NCI-H187 treated with DMSO at 0.1 percent for 48 hours (cell line): ENCODE measurements at places on chromosomes 1 and 21.

DNA sequence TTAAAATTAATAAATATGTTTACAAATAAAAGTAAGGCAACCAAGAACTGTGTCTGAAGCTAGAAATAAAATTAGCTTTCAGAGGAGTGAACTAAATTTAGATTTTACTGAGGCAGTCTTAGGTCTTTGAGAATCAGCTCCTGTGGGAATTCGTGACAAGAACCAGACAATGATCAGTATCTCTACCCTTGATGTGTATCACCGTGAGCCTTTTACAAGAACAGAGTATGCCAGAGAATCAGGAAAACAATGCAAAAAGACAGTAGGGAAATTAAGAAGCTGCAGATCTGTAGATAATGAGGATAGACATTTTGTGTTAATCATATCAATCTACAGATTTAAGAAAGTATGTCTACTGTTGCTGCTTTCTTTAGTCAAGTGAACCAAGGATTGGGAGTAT lies 351.0 kb downstream of the COL11A1 start:
- no peak for DNase-seq

GRCh38 chr1:78370356-78370755 lies 120.4 kb upstream of the PTGFR start:
- no peak for DNase-seq

DNA sequence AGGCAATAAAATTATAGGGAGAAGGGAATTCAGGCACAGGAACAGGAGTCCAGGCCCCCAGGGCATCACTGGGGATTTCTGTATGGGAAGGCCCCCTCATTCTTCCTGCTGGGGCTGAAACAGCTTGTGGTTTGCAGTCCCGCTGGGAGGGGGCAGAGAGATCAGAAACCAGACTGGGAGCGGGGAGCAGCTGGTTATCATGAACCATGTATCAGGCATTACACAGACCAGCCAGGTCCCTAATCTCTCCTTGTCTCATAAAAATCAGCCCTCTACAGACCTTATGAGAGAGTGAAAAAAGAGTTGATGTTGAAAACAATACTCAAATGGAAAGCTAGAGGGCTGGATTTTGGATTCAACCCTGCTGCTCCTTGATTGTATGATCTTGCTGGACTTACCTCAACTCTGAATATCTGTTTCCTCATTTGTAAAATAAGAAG lies 93.4 kb upstream of the F3 start:
- no peak for DNase-seq

DNA sequence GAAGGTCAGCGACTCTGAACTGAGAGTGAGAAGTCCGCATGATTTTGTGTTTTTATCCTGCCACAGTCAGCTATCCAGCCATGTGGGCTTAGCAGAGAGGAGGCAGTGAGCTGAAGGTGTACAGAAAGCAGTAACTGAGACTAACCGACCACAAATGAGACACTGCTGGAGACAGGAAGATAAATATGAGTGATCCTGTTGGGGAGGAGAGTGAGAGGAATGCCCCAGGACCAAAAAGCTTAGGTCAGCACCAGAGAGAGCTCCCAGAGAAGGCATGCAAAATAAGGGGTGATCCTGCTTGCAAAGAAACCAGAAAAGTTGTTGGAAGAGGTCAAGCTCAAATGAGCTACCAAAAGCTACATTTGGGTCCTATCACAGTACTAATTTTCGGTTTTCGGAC lies 63.7 kb downstream of the HLCS start:
- no peak for DNase-seq

GRCh38 chr1:81585371-81585770 lies 215.4 kb upstream of the ADGRL2 start:
- no peak for DNase-seq

GRCh38 chr1:224430511-224431113 lies 4.0 kb downstream of the WDR26 start:
- DNase-seq, result no peak

DNA sequence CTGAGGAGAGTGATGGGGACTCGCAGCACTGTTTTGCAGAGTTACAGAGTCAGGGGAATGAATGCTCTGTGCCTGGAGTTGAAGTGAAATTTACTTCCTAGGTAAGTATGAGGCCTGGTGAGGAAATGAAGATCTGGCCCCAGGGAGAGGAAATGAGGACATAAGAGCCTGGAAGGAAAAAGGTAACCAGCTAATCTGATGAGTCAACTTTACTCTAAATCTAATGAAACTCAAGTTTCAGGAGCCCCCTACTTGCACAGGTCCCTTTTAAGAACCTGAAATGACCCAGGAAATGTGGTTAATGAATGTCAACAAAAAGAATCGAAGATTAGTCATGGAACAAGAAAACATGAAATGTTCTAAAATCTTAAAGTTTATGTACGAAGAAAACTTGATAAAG lies 599.0 kb downstream of the AGBL4 start:
- DNase-seq, result no peak

- DNase-seq, result no peak
Measured at GRCh38 chr1:14742181-14742980, 143.9 kb downstream of the KAZN start.

- no peak for DNase-seq
Measured at GRCh38 chr1:79667848-79668696, 661.5 kb upstream of the ADGRL4 start.

DNA sequence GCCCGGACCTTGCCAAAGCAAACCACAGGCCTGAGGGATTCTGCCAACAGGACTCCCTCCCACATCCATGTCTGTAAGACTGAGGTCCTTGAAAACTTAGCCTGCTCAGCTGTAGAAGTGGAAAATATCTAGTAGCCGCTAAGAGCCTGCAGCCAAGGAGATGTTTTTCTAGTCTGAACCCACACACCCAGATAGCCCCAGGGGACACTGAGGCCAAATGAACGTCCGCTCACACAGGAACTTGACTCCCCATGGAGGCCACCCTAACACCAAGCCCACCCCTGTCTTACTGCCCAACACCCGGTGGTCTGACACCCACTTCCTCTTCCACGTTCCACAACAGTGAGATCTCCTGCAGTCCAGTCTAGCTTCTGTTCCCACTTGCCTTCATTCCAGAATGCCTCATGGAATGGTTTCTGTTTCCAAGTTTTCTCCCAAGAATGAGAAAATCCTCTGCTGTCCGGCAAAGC lies 174.8 kb downstream of the PLPP3 start:
- no peak for DNase-seq

DNA sequence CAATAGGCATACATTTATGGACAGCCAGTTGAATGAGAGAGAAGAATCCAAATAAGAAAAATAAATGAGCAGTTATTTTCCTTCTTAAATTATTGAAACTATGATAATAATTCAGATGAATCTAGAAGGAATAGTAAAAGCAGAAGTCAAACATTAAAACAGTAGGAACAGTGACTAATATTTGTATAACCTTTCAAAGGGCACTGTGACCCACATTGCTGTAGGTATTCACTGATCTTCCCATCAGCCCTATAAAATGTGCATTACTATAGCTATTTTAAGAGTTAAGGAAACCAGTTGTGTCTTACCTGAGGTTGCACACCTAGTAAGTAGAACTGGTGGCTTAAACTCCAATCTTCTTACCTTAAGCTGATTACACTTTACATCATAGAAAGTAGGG lies 102.8 kb upstream of the ARTN start:
- DNase-seq, result no peak

DNA sequence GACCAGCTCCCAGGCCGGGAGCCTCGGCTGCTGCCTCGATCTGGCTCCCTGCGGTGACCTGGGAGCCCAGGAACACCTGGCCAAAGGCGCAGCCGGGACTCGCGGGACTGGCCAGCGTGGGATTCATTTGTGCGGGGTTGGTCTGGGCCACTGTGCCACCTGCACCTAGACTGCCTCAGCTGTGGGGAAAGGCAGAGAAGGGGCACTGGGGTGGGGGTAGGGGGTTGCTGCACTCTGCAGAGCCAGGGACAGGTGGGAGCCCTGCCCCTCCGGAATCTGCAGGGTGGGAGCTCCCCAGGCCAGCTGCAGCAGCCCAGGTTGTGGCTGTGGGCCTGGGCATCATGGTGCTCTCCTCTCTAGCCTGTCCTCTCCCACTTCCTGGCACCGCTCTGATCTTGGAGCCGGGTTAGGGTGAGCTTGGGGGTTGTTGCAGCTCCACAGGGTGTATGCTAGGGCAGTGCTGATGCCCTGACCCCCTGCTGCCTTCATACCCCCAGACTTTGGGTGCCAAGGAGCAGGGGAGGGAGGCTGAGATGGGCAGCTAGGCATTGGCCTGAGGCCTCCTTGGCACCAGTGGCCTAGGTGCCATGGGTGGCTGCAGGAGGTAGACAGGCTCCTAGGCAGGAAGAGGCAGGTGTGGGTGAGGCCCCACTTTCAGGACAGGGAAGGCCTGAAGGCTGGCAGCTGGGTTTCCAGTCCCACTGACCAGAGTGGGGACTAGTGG lies 57.5 kb upstream of the ETV3 start:
- DNase-seq, result no peak

DNA sequence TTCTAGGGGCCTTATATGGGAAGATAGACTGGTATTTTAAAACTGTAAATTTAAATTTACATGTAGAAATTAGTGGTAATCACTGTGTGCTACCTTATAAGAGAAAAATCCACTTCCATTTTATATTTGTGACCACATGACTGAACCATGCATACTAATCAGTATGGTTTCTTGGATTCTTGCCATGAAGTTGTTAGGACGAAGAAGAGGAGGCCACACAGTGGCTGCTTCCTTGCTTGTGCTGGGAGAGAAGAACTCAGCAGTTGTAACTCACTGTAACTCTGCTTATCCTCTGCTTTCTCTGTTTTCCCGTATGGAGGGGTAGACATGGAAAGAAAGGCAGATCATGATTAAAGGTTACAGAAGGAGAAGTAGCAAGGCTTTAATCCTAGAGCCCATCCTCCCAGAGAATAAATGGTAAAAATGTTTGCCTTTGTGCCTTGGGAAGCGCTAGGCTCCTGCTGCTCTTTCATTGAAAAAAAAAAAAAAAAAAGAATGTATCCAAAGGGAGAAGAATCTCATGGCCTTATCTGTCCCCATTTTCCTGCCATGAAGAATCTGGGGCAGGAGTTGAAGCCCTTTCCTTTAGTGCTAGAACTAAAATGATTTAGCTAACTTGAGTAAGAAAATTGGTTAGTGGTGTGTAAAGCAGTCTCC lies 32.4 kb downstream of the KCTD3 start:
- DNase-seq, result no peak

GRCh38 chr1:179781962-179782361 lies 38.9 kb downstream of the FAM163A start:
- DNase-seq, result no peak

DNA sequence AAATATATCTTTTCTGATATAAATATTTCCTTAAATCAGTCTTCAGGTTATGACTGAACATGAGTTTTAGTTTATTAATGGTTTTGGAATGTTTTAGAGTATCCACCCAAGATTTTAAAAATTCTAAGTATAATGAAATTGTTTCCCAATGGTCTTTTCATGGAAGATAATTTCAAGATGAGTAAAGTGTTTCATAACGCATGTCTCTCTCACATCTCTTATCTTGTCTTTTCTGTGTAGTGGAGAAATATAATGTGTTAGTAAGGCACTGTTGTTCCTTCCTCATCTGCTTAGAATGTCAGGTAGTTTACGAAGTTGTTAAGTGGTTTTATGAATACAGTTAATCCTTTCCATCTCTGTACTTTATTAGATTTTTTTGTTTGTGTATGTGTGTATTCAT lies 49.6 kb downstream of the PLA2G4A start:
- DNase-seq, result no peak

DNA sequence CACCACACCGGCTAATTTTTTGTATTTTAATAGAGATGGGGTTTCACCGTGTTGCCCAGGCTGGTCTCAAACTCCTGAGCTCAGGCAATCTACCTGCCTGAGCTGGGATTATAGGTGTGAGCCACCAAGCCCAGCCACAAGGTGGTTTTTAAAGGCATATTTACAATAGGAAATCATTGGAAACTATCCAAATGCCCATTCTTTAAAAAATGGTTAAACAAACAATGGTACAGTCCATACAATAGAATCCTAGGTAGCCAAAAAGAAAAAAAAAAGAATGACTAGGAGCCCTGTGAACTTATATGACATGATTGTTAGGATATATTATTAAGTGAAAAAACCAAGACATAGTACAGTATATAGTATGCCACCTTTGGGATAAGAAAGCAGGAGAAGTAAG lies 5.3 kb downstream of the ATP2B4 start:
- DNase-seq, result no peak

DNA sequence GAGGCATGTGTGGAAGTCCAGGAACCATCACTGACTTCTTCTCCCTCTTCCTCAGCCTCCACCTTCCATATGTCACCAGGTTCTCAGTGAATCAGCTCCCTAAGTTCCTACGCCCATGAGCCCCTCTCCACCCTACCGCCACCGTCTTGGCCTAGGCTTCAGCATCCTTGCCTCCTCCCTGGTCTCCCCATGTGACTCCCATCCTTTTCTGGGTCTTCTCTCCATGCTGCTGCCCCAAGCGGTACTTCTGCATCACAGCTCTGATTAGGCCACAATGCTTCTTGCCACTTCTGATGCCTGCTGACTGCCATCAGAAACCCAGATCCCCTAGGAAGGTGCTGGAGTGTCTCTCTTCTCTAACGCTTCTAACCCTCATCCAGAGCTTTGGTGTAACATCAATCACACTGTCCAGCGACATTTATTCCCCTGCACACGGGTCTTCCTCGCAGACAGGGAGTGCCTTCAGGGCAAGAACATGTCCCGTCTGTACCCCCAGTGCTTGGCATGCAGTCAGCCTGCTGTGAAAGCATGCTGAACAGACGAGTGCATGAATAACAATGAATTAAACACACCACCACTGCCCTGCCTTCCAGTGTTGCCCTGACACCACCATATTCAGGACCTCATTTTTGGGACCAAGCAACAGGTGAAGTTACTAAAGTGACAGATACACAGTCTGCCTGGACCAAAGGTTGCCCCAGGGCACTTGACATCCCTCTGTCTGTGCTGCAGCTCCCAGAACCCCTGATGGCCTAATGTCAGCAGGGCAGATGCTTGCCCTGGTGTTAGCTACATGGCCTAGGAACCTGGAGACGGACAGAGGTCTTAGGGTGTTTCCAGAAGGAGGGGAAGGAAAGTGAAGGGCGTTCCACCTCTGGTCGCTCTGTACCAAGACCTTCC lies 158.7 kb upstream of the EDN2 start:
- DNase-seq, result no peak

- no peak for DNase-seq
Measured at GRCh38 chr1:2799811-2800663, 1.5 kb downstream of the TTC34 start.

DNA sequence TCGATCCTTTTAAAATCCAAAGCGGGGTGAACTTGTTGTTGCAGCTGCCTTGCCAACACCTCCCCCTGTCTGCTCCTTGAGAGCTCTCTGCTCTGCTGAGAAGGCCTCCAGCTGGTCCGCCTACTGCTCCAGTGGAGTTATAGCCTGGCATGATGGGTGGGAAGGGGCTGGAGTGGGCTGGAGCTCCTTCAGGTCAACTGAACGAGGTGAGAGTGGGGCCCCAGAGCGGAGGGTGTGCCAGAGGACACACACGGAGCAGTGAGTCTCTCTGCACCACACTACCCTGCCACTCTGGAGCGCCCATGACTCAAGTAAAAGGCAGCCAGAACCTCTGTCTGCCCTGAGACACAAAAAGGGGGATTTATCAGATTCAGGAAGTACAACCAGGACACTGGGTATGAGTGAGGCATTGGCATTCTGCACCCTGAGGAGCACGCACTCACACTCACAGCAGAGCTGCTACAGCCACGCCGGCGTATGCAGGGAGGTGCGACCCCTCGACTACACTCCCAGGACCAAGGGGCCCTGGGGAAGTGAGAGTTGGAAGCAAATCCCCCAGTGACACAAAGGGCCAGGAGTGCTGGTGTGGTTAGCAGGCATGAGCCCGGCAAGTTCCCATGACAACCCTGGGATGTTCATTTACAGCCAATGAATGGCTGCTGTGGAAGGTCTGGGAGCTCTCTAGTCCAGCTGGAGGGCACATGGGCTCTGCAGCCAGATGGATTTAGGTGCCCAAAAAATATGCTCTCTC lies 28.0 kb upstream of the EVA1B start:
- DNase-seq, result no peak

GRCh38 chr1:13807209-13807608 lies 107.2 kb downstream of the PRDM2 start:
- no peak for DNase-seq
